ENCODE measurements at places on chromosomes 7 and 10.

DNA sequence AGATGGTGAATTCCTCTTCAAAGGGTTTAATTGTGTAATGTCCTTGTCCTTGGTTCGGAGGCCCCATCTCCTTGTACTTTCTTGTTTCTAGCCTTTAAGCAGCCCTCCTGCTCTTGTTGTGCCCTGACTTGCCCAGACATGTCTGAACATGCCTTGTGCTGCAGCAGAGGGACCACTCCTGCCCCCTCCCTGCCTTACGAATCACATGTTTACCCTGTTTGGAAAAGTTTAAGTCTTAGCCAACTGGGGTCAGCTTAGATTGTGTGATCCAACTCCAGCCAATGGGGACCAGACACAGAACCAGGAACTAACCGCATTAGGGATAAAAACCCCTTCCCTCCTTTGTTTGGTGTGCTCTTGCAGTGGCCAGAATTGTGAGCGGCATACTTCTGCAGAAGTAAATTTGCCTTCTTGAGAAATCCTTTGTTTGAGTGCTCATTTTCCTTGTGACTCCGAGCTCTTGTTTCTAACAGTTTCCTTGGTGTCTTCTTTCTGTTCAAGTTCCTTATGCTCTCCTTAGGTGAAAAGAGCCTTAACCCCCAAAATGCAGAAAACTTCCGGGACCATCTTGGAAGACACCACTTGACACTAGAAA is 29.4 kb downstream of the CLRN3 start:
- no peak for DNase-seq

GRCh38 chr7:155593461-155594162 is 47.3 kb upstream of the CNPY1 start:
- no peak for DNase-seq

DNA sequence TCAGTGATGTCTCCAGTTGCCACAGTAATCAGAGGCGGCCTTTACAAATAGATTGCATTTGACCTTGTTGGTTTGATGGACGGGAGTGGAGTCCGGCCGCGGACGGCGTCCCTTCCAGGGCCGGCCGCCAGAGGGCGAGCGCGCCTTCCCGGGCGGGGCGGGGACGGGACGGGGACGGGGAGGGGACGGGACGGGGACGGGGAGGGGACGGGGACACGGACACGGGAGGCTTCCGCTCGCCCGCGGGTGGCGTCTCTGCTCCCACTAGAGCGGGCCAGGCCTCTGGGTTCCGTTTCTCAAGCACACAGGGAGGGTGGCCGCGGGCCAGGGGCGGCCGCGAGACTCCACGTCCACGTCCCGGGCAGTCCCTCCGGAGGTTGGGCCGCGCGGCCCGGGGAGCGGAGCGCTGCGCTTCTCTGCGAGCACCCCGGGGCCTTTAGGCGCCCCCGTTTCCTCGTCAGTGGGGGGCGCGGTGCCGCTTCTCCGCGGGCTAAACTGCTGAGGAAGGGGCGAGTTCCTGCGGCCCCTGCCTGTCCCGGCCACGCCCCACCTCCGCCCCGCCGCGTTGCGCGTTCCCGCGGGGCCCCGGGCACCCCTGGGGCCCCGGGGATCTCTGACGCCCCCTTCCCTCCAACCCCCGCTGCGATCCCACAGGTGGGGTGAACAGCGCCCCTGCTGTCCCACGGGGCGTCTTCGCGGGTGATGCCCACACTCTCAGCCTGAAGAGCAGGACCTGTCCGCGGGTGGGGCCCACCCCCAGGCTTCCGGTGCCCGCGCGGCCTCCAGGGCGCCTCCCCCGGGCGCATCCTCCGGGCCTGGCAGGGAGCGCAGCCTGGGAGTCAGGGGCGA is 84.2 kb upstream of the MKI67 start:
- DNase-seq, result peak; percentile 32

- no peak for DNase-seq
These were observed 40.3 kb downstream of the ANKRD7 start for GRCh38 chr7:118264836-118265235.

GRCh38 chr10:129704786-129705525 is 237.9 kb downstream of the MGMT start:
- DNase-seq, result no peak

- DNase-seq, result peak; percentile 84
These were observed 827.7 kb downstream of the TNS3 start for GRCh38 chr7:46754140-46754720.

DNA sequence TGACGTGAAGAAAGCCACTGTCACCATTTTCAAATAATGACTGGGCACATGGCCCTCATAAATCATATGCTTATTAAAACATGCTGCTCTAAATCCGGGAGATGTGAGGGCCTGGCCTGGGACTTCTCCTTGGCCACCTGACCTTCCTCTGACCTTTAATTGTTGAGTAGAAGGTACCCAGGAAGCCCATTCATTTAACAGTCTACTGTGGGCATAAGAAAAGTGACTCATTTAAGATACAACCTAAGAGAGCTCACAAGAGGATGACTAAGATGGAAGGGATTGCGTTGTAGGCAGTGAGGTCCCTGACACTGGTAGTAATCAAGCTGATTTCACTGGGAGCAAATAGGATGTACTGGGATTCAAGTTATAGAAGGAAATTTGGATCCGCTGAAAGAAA is 203.4 kb upstream of the GPR26 start:
- no peak for DNase-seq

DNA sequence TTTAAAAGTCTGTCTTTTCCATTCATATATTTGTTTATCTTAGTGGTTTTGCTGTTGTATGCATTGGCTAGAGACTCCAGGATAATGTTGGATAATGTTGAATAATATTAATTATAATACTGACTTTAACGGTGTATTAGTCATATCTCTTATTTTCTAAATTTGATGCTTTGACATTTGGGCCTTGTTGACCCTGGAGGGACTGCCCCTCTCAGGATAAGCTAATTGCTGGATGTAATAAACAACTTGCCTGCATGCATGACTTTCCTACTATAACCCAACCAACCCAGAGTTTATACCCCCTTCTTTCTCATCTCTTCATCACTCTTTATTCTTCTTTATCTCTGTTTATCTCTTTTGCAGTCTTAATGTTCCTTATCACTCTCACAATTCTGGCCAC is 90.9 kb upstream of the ABI1 start:
- DNase-seq, result no peak

DNA sequence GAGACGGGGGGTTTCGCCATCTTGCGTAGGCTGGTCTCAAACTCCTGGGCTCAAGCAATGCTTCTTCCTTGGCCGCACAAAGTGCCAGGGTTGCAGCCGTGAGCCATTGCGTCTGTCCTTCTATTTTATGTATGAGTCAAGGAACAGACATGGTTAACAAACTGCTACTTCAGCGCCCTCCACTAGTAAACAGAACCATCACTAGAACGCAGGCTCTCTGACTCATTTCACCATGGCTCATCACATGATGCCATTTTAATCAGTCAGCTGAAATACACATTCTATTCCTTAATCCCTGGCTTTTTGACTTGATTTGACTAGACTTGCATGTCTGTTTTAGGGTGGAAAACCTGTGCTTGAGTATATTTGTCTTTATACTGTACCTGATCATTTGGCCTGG is 41.3 kb downstream of the CELF2 start:
- DNase-seq, result no peak

DNA sequence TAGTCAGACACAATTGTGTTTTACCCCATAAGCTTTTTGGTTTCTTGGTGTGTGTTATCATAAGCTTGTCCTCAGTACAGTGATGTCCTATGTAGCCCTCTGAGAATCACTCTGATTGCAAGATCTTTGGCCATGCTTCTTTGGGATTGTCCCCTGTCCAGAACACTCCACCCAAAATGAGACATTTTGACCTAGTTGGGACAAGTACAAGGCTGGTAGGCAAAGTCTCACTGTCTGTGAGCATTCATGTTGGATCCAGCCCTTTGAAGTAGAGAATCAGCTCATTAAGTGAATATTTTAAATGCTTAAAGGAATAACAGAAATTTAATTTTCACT is 28.9 kb upstream of the PCGF5 start:
- no peak for DNase-seq

DNA sequence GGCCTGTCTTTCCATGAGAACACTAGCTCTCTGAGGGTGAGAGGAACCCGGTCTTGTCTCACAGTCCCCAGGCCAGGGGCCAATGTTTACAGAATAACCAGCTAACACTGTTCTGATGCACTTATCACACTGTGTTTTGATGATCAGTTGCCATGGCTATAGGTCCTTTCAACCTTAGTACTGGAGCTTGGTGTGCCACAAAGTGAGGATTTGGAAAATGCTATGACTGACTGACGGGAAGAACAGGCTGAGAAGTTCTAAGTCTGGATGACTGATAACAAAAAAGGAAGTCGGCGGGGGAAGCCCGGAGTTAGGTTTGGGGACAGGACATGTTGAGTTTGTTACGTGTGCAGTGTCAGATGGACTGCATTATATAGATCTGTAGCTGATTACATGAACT is 141.8 kb downstream of the CTTNBP2 start:
- DNase-seq, result no peak

DNA sequence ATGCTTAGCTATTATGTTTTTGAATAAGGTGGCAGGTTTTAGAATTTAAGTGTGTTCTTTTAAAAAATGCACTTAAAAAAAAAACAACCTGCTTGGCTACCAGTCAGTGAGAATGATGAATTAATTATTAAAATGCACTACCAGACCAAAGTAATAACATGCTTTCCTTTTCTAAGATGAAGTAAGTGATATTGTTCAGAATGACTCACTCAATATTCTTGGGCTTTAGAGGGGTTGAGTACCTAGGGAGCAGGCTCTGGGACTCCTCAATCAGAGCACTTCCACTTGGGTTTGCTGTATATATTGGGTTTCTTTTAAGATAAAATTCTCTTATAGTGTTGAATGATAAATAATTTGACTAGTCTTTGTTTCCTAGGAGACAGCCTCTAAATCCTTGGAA is 8.6 kb downstream of the STAM start:
- no peak for DNase-seq

DNA sequence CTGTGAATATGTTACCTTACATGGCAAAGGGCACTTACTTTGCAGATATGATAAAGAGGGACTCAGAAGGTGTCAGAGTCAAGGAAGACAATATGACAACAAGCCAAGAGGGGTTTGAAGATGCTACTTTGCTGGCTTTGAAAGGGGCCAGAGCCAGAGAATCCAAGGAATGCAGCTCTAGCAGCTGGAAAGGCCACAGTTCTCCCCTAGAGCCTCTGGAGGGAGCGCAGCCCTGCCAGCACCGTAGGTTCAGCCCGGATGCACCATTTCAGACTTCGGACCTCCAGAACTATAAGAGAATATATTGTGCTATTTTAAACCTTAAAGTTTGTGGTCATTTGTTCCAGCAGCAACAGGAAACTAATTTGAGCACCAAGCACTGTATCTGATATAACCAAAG is 32.9 kb upstream of the WDR11 start:
- no peak for DNase-seq

GRCh38 chr10:27671821-27672220 is 73.8 kb downstream of the MKX start:
- DNase-seq, result no peak

DNA sequence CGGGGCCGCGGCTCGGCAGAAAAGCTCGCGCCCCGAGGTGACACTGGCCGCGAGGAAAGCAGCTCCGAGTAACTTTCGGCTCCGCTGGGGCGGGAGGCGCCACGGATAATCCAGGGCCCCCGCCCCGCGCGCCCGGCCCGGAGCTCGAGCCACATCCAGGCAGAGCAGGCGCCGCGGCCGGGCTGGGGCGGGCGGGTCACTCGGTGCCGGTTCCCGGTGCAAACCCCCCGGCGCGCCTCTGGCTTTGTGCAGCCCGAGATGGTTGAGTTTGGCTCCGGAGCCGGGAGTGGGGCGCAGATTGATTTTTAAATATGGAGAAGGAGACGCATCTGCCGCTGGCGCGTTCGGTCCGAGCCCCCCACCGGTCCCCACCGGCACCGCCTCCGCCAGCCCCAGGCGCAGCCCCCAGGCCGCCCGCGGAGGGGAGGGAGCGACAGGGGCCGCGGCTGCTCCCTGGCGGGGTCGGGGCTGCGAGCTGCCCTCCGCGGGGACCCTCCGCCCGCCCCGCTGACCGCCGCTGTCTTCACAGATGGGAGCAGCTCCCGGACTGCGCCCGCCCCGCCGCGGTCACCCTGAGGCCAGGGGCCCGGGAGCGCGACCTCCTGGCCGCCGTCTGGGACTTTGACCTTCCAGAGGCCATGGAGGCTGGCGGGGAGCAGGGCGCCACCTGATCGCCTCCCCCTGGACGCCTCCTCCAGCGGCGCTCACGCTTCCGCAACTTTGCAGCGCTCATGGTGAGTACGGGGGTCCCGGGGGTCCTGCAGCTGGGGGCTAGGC is 643 bp downstream of the ADGRA1 start:
- no peak for DNase-seq

GRCh38 chr7:145860809-145861208 is 255.8 kb upstream of the CNTNAP2 start:
- no peak for DNase-seq

- DNase-seq, result no peak
These were observed 514.1 kb upstream of the FOXK1 start for GRCh38 chr7:4168041-4168440.

DNA sequence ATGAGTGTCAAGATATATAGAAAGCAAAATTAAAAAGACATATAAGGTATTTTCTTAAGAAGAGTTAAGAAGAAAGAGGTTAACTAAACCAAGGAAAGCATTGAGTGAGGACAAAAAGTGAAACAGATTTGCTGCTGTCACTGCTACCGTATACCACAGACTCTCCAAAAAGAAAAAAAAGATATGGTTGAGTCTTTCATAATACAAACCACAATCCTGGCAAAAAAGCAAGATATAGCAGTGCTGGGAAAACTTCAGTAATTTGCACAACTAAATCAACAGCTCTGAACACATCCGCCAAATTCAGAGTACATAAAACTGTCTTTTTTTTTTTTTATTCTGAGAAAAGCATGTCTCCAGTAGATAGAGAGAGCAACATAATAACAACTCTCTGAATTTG is 114.7 kb downstream of the ETV1 start:
- peak; percentile 65 for DNase-seq

DNA sequence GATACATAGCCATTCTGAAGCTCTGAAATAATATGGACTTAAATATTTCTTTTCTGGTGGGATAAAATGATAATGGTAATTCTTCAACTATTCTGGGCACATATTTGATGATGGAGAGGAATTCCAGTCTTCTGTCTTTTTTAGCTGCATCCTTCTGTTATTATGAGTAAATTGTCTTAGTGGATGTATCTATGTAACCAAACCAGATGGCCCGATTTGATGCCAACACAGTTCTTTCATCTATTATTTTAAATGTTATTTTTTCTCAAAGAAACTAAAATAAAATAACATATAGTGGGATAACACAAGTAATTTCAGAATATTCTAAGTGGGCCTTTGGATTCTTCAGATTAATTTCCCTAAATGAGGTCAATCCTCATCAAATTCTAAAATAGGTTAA is 110.2 kb downstream of the TFEC start:
- no peak for DNase-seq
